ENCODE measurements at places on chromosomes 3 and 15.

DNA sequence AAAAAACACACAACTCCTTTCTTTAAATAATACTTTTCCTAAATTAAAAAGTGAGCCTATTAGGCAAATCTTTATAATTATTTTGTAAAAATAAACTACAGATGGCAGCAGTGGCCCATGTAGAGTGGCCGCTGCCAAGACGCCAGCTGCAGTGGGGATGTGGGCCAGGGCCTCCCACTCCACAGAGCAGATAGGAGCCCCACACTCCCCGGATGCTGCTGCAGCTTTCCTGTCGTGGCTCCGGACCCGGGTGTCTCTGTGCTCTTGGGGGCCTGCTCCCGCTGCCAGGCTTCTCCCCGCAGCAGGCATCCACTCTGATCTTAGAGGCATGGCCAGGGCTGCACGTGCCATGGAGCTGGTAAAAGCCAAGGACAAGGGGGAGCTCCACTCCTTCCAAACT lies 67.5 kb downstream of the PROS1 start:
- no peak for DNase-seq

GRCh38 chr3:156630773-156631093 lies 43.7 kb upstream of the TIPARP start:
- no peak for DNase-seq

- no peak for DNase-seq
Observed at GRCh38 chr3:151859233-151859673, 14.2 kb upstream of the SUCNR1 start.

DNA sequence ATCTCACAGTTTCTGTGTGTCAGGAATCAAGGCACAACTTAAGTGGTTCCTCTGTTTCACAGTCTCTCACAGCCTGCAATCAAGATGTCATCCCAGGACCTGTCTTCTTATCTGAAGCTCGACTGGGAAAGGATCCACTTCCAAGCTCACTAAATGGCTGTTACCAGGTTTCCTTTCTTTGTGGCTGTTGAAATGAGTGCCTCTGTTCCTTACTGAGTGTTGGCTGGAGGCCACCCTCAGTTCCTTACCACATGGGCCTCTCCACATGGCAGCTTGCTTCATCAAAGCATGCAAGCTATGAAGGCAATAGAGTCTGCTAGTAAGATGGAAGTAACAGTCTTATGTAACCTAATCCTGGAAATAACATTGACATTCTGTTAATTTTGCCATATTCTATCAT lies 174.0 kb downstream of the ERC2 start:
- no peak for DNase-seq

GRCh38 chr3:59388555-59389270 lies 338.9 kb upstream of the CFAP20DC start:
- no peak for DNase-seq

DNA sequence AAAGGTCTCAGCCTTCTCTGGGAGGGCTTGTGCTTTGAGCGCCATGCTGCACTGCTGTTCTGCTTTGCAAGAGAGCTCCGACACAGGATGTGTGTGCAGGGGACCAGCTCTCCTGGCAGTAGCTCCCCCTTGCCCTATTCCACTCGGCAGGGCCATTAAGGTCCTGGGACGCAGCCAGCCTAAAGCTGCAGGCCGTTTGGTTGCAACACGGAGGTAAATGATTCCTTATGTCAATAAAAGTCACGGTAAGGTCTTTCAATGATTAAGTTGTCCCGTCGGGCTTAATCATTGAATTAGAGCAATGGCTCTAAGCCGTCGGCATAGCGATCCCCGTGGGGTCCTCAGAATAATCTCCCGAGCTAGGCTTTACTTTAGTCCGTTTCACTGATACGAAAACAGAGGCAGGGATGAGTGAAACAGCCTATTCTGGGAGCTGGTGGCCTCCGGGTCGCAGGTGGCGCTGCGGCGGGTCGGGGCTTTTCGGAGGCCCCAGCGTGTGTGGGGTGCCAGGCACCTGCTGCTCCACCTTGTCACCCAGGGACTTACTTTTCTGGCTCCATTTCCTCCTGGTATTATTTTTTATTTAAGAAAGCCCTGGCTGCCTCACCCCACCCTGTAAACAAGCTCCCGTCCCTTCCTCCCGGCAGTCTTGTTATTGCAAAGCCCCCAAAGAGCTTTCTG lies 525.2 kb downstream of the OCA2 start:
- no peak for DNase-seq

DNA sequence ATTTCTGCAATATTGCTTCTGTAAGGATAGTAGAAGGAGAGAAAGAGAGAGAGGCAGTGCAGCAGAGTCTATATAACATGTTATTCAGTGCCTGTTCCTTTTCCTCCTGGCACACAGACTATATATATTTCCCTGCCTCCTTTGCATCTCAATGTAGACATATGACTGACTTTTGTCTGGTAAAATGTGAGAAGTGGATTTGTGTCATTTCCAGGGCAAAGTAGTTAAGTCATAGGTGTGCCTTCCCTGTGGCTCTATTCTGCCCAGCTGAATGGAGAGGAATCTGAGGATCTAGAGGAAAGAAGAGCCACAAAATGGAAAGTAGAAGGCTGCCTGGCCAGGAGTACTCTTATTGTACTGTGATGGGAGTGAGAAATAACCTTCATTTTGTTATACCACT lies 54.6 kb upstream of the CADPS start:
- DNase-seq, result no peak

GRCh38 chr3:85939074-85939482 lies 980.3 kb downstream of the CADM2 start:
- no peak for DNase-seq

DNA sequence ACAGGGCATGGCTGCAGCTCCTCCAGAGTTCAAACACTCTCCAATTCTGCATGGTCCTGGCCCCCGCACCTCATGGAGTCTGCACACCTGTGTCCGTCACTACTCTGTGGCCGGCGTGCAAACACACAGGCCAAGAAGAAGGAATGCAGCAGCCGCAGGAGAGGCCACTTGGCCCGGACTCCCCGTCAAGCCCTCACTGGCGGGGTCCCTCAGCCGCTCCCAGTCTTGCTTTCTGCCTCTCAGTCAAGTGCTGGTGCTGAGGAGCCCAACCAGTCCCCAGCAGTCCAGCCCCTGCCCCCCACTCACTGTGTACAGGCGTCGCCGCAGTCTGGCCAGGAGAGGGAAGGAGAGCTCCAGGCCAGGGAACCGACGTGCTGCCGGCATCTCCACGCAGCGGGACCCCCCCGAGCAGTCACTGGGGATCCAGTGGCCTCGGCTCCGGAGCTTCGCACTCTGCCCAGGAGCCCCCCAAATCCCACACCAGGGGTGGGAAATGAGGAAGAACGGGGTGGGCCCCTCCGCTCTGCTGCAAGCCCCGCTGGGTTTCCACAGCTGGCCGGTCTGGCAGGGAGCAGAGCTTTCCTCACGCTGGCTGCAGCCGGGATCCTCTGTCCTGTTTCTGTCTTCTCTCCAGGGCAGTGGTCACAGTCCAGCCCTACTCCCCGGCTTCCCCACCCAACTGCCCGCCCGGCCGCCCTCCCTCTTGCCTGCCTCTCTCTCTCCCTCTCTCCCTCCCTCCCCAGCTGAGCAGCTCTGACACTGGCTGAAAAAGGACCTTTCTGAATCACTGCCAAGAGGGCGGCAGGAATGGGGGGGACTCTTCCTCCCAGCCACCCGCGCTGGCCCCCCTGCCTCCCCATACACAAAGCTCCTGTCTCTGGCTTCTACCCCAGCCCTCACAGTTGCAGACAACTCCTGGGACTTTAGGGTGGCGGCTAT lies 16.0 kb downstream of the TNK2 start:
- no peak for DNase-seq

DNA sequence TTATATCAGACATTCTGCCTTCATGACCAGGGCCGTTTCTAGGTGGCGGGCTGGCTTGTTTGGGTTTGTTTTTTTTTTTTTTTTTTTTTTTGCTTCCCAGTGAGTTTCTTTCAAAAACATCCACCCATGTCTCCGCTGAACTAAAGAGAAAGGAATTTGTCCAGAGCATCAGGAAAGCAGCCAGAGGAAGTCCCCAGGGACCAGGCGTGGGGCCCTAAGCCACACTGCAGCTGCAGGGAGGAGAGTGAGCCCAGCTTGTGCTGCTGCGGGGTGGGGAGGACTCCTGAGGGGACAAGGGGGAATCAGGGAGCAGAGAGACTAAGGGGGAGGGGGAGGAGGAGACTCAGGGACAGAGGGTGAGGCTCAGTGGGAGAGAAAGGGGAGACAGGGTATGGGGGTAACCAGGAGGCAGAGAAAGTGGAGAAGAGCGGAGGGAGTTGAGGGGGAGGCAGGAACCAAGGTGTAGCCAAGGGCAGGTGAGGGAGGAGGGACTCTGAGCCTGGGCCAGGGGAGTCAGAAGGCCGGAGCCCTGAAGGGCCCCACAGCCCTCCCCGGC lies 49.5 kb downstream of the CYP11A1 start:
- DNase-seq, result no peak

- DNase-seq, result no peak
Observed at GRCh38 chr15:96893159-96893906, 562.8 kb downstream of the NR2F2 start.

- DNase-seq, result no peak
Observed at GRCh38 chr15:53627279-53627678, 132.2 kb downstream of the WDR72 start.
